ENCODE measurements at places on chromosomes 2 and 18.

GRCh38 chr18:79217979-79218604, 148.9 kb downstream of the ATP9B start:
- no peak for DNase-seq

DNA sequence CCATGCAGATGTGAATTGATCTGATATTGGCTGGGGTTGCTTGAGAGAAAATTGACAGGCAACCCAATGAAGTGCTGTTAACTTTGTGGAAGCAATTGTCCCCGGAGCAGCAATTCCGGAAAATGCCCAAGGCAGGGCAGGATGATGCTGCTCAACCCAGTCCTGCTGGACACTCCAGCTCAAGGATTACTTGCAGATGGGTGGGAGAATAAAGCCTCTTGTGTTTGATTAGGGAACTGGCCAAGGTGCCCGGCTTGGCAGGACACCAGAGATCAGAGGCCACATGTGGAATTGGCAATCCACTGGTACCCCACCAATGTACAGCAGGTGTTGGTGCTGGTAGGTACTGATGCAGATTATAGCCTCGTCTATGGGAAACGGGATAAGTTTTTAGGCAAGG, 12.3 kb upstream of the C2orf42 start:
- no peak for DNase-seq

DNA sequence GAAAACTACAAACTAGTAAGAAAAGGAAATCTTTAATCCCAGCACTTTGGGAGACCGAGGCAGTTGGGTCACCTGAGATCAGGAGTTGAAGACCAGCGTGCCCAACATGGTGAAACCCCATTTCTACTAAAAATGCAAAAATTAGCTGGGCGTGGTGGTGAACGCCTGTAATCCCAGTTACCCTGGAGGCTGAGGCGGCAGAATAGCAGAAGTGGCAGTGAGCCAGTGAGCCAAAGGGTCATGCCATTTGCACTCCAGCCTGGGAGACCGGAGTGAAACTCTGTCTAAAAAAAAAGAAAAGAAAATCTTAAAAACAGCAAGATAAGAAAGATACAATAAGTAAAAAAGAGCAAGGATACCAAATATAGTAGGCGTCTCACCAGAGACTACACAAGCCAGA, 502.9 kb upstream of the ID2 start:
- no peak for DNase-seq

- DNase-seq: no peak
Measured at GRCh38 chr2:126419403-126419802, 236.6 kb upstream of the GYPC start.

GRCh38 chr2:86700690-86701089, 19.4 kb upstream of the RMND5A start:
- DNase-seq: no peak

GRCh38 chr18:32552421-32553030, 81.8 kb upstream of the GAREM1 start:
- no peak for DNase-seq

GRCh38 chr2:68431316-68431972, 35.6 kb downstream of the FBXO48 start:
- DNase-seq: no peak

DNA sequence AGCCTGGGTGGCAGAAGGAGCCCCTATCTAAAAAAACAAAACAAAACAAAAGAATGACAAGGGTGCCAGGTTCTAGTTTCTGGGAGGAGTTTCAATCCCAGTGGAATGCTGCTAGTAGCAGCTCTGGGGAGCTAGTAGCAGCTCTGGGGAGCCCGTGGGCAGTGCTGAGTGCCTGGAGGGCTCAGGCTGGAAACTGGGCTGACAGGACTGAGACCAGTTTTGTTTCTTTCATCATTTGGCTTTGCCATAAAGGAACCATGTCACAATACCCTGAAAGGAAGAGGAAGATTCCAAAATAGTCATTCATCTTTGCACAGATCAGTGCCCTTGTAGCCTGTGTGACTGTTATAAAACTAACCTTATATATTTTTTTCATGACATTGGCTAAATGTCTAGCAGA, 10.6 kb downstream of the MFSD6 start:
- DNase-seq: no peak

DNA sequence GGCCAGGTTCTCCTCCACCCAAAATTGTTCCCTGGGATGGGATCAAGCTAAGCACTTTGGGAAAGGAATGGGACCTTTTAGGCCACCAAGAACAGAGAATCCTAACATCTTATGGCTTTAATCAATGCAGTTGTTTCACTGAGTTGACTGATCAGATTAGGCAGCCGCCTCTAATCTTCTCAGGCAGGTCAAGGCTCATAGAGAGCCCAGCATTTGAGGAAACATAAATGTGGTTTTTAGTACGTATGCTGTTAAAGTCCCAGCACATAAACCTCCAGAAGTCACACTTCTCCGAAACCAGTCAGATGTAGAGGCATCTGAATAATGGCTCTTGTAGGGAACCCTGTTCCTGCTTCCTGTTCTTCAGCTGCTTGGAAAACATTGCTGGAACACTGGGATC, 99.5 kb upstream of the RMDN2 start:
- DNase-seq: no peak

DNA sequence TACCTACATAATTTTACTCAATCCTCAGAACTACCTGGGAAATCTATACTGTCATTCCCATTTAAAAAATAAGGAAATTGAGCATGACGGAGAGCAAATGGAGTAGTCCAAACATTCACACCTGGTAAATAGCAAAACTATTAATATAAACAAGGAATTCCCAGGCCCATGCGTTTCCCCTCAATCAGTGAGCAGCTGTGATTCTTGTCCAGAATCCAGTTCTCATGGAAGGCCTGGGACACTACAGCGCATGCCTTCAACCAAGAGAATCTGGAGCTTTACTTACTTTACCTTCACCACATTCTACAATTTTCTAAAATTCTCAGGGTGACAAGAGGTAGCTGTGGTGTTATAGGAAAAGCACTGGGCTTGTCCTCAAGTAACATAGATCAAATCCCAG, 259.0 kb downstream of the LRATD1 start:
- no peak for DNase-seq

DNA sequence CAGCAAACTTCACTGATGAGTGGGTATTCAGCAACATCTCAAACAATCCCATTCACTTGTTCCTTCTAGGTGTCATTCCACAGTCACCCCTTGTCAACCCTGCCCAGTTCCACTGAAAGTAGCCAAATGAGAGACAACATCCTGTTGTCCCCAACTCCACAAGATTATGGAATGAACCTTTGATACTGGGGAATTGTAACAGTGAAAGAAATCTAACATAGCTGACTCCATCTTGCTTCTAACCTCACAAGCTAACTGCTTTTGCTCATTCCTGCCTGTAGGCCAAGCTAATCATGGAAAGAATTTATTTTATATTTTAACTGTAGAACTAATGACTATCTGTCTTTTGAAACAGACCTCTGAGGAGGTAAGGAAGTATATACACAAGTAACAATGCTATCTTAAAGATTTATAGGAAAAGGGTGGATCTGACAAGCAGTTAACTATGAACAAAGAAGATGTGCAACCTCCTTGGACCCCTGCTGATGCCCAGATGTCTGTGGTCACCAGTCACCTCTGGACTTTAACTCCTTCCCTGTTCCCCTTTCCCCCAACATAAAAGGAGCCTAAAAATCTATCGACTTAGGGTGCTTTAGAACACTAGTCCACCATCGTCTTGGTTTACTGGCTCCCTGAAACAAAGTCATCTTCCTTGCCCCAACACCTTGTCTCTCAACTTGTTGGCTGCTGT, 6.9 kb upstream of the ANXA4 start:
- DNase-seq: no peak

GRCh38 chr2:66532972-66533868, 98.3 kb downstream of the MEIS1 start:
- DNase-seq: no peak

GRCh38 chr2:127165539-127165935, 54.6 kb downstream of the CYP27C1 start:
- DNase-seq: peak; percentile 53

DNA sequence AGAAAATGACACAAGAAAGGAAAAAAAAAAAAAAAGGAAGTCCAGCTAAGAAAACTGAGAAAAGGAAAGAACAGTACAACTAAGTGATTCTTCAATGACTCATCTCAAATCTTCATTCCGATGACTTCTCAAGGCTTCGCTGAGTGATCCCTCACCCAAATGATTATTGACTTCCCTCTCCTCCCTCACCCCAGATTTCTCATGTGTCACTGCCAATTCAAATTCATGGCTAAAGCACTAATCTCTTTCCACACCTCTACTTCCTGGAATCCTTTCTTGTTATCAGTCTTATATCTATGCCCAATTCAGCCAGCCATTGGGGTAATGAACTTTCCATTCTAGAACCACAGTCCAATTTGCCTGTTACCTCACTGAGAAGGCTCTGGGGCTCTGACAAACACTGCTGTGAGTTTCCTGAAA, 7.2 kb upstream of the ABCB11 start:
- no peak for DNase-seq

GRCh38 chr2:25293145-25293544, 48.6 kb downstream of the DNMT3A start:
- no peak for DNase-seq

DNA sequence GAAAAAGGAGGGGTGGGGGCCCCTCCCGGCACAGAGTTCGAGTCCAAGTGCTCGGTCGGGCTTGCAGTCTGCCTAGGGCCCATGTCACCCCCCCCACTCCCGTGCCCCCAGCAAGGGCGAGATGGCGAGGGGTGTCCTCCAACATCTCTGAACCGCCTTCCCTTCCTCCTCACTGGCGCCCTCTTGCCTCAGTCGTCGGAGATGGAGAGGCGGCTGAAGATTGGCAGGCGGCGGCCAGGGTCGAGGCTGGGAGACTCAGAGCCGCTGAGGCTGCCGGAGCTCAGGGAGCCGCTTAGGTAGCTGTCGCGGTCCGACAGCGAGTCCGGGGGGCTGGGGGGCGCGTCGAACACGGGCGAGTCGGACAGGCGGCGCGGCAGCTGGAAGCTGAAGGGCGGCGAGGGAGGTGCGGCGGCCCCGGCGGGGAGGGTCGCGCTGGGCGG, 2.3 kb downstream of the ZFP36L2 start:
- no peak for DNase-seq

Data from brain pericyte (primary cell).